NCI-H2107 (cell line): ENCODE measurements at places on chromosomes 11 and 22.

DNA sequence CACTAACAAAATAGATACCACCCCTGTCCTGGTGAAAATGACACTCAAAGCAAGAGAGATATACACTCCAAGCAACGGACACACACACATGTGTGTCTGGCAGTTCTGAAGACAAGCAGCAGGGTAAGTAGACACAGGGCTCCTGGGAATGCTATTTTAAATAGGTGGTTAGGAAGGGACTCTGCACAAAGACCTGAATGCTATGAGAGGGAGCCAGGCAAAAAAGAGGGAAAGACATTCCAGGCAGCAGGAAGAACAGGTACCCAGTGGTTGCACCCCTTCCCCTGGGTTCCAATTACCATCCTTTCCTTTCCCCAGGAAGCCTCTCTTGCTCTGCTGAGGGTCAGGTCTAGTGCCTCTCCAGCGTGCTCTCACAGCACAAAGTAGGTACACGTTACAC lies 3.0 kb downstream of the UFD1 start:
- no peak for DNase-seq

DNA sequence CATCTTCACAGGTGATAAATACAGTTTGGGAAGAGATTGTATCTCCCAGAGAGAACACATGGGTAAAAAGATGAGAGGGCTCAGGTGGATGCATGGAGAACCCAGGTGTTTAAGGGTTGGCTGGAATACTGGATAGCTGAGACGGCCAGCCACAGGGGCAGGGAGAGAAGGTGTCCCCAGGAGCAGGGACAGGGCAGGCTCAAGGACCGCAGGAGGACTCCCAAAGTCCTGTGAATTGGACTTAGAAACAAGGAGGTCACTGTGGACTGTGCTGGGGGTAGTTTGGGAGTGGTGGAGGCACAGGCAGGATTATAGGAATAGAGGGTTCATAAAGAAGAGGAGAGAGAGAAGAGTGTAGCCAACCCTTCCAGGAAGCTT lies 103.8 kb upstream of the PARVA start:
- no peak for DNase-seq

GRCh38 chr11:84322211-84322610 lies 1036.0 kb upstream of the CCDC90B start:
- no peak for DNase-seq

- DNase-seq: no peak
These were observed 3.7 kb downstream of the PTPRCAP start for GRCh38 chr11:67433536-67434394.

DNA sequence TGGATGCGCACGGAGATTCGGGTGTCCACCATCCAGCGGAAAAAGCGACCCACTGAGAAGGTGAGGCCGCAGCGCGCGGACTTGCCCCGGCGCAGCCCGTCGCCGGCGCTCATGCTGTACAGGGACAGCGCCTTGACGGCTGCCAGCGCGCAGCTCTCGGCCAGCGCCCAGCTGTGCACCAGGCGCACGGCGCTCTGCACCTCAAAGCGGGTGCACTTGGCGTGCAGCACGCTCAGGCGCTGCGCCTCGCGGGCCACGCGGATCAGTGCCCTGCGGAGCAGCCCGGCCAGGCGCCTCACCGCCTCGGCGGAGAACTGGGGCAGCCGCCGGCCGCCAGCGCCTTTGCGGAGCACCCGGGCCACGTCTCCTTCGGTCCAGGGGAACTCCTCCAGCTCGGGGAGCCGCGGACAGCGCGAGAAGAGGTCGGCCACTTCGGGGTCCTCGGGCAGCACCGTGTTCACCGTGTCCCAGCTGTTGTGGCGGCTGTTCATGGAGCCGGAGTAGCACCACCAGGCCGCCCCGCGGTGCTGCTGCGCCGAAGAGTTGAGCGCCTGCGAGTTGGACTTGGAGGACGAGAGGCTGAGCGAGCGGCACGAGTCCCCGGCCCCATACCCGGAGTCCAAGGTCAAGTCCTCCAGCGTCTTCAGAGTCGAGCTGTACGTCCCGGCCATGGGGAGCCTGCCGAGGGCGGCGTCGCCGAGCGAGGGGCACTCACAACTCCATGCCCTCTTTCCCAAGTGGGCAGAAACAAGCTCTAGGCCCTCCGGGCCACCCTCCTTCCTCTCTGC lies 703 bp downstream of the ABTB2 start:
- no peak for DNase-seq

DNA sequence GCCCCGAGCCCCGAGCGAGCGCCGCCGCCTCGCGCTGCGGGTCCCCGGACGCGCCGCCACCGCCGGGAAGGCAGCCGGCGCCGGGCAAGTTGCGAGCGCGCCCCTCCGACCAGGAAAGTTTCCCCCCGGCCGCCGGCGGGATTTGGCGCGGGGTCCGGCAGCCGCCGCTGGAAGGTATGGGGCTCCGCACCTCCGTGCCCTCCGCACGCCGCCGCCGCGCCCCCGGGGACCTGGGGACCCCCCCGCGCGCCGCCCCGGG lies 281 bp downstream of the TSPAN18 start:
- DNase-seq: no peak

DNA sequence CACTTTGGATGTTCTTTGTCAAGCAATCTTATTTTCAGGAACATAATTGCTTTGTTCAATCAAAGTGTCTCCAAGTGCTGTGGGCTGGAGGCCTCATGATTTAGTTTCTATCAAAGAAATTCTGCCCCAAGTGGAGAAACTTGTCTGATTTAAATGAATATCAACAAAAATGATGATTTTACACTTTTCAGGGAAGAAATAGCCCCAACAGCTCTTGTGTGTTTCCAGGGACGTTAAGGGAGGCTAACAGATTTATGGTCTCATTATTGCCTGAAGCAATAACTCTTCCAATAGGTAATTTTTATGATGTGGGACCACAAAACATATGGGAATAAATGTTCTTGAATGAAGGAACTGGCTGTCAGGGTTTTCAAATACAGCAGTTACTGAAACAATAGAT lies 699.1 kb downstream of the FAM181B start:
- DNase-seq: no peak

GRCh38 chr11:64089915-64090805 lies 54.4 kb downstream of the FLRT1 start:
- DNase-seq: peak; percentile 29
